ENCODE measurements at places on chromosomes 2 and 18. TPM values are rescaled to one million over a fixed set of nuclear protein-coding genes. Genes with fewer than 3 reads are reported as not detected.

MLPH gene
- total RNA-seq, result 436 TPM

LDLRAD4 gene
- total RNA-seq, result 47.9 TPM

- peaks cover 21% of the 10 kb centered on the region for H3K4me1 ChIP-seq
- no peak overlapping the region for H3K4me3 ChIP-seq
- H3K27me3 ChIP-seq, result no peaks in the 10 kb centered on the region
- peak; percentile 34 for DNase-seq
Measured at GRCh38 chr18:59052965-59053820, 86.5 kb upstream of the SEC11C start.

- H3K4me3 ChIP-seq, result no peak overlapping the region
- H3K4me1 ChIP-seq, result no peaks in the 10 kb centered on the region
- no peak overlapping the region for H3K27ac ChIP-seq
- no peak for DNase-seq
- H3K27me3 ChIP-seq, result no peaks in the 10 kb centered on the region
Measured at GRCh38 chr2:177572236-177572671, 179.7 kb downstream of the AGPS start.

DNA sequence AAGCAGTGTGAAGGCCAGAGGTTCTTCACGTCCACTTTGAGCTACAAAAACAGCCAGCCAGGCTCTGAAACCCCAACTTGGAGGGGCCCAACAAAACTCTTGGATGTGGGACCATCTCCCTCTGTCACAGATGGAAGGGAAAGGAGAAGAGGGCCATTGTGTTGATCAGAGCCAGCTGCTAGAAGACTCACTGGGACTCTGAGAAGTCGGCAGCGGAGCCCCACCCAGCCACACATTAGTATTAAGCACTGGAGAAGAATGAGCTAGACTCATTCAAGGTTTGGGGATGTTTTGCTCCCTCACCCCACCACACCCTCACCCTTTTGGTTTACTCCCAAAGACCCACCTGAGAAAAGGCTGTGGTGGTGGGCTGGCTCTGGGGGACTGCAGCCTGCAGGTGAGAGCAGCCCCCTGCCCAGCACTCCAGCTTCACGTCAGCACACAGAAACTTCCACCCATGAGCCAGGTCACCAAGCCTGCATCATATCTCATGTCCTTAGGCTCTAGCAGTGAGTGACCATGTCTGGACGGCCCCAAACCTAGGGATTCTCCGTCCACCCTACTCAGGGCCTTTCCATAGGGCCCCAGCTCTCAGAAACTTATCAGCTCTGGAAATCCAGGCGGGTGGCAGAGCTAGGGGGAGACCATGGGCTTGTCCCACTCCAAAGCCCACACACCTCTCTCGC, 12.6 kb downstream of the TEX51 start:
- H3K4me1 ChIP-seq, result no peaks in the 10 kb centered on the region
- DNase-seq, result no peak
- H3K36me3 ChIP-seq, result no peaks in the 10 kb centered on the region

Data from stomach (tissue), 19 donors.